ENCODE measurements at places on chromosomes 3 and 15. TPM values are rescaled to one million over a fixed set of nuclear protein-coding genes. Genes with fewer than 3 reads are reported as not detected.

The KLHL6 gene
- total RNA-seq: 0.11 TPM

GRCh38 chr3:50237133-50237651, 1.2 kb downstream of the GNAI2 start:
- H3K36me3 ChIP-seq: peaks cover 3% of the 10 kb centered on the region
- H3K27ac ChIP-seq: peak overlapping the region; percentile 63
- H3K4me3 ChIP-seq: peak overlapping the region; percentile 92
- peaks cover 33% of the 10 kb centered on the region for H3K4me1 ChIP-seq
- no peak for DNase-seq

- peaks cover 22% of the 10 kb centered on the region for H3K4me1 ChIP-seq
- H3K27ac ChIP-seq: no peak overlapping the region
- DNase-seq: no peak
- H3K27me3 ChIP-seq: no peaks in the 10 kb centered on the region
Observed at GRCh38 chr3:13508496-13508895, 28.4 kb downstream of the HDAC11 start.

The KCNH8 gene
- total RNA-seq: 0.45 TPM

The ITIH1 gene
- total RNA-seq: not detected

GRCh38 chr3:169394316-169394715, 269.2 kb downstream of the MECOM start:
- H3K27me3 ChIP-seq: no peaks in the 10 kb centered on the region
- no peak overlapping the region for H3K4me3 ChIP-seq
- no peaks in the 10 kb centered on the region for H3K36me3 ChIP-seq
- no peaks in the 10 kb centered on the region for H3K4me1 ChIP-seq
- no peak overlapping the region for H3K27ac ChIP-seq

The GANC gene
- total RNA-seq: 12.5 TPM

DNA sequence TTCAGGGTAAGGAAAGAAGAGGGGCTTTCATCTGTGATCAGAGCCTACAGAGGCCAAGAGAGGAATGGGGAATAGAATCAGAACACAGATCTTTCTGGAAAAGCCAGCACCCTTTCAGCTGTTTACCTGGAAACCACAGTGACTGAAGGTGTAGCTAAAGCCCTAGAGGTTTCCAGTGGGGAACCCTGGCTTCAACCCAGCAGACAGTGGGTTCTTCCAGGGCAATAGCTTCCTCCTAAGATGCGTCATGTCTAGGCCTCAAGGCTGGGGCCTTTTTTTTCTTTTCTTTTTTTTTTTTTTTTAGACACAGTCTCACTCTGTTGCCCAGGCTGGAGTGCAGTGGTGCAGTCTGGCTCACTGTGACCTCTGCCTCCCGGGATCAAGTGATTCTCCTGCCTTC, 3.1 kb upstream of the CPNE9 start:
- peaks cover 9% of the 10 kb centered on the region for H3K4me1 ChIP-seq
- DNase-seq: no peak
- H3K4me3 ChIP-seq: no peak overlapping the region
- no peaks in the 10 kb centered on the region for H3K36me3 ChIP-seq
- H3K27me3 ChIP-seq: peaks cover 8% of the 10 kb centered on the region

The RGMA gene
- 6.2 TPM for total RNA-seq

GRCh38 chr15:74200871-74201419, 1.6 kb downstream of the STRA6 start:
- H3K27ac ChIP-seq: peak overlapping the region; percentile 74
- no peaks in the 10 kb centered on the region for H3K27me3 ChIP-seq
- peak; percentile 41 for DNase-seq
- H3K4me1 ChIP-seq: peaks cover 64% of the 10 kb centered on the region

DNA sequence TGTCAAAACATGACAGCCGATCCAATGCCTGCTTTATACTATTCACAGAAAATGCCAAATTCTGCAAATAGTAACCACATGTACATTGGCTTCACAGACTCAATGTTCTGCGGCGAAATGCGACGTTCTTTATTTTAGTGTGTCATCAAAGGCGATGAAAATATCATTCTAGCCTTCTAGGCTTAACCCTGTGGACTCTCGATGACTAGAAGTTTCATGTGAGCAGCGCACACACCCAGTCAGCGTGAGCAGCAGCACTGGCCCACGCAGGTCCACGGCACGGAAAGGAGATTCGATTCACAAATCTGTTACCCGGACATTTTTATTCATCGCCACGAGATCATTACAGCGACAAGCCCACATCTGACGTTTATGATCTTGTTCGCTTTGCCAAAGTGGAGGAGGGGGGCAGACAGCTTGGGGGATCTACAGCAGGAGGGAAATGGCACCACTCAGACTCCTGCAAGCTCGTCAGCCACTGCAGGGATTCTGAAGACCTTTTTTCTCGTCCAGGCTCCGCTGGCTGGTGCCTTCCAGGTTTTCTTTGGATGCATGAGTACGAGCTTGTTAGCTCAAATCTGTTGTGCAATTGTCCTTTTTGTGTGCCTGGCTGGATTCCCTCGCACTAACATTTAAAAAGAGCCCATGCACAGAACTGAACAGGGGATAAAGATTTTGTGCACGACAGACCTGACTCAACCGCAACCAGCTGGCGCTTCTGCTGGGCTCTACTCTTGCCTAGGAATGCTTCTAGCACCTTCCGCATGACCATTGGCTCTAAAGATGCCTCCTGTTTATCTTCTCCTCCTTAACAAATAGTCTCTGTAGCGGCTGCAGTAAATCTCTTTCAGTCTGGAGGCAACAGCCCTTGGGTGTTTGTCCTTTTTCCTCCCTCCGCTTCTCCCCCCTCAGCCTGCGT, 938.4 kb downstream of the MCTP2 start:
- DNase-seq: no peak
- H3K27me3 ChIP-seq: no peaks in the 10 kb centered on the region
- H3K36me3 ChIP-seq: no peaks in the 10 kb centered on the region

The LCMT2 gene
- total RNA-seq: 4.8 TPM

DNA sequence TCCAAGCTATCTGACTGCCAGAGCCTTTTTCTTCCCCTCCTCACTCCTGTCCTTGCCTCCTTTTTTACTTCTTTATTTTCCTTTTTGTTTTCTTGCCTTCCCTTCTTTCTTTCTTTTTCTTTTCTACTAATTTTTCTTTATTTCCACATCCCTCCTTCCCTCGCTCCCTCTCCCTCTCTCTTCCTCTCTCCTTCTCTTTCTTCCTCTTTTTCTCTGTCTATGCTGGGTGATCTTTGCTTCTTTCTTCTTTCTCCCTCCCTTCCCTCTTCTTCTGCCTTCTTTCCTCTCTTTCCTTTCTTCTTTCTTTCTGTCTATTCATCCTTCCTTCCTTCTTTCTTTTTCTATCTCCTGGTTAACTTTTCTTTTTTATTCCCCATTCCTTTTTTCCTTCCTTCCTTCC, 564.8 kb downstream of the NSUN3 start:
- no peak overlapping the region for H3K4me3 ChIP-seq
- H3K27ac ChIP-seq: no peak overlapping the region
- no peak for DNase-seq
- no peaks in the 10 kb centered on the region for H3K36me3 ChIP-seq
- no peaks in the 10 kb centered on the region for H3K27me3 ChIP-seq
- H3K4me1 ChIP-seq: no peaks in the 10 kb centered on the region

The CCR8 gene
- not detected for total RNA-seq
